ENCODE measurements at places on chromosomes 12 and 14. TPM values are rescaled to one million over a fixed set of nuclear protein-coding genes. Genes with fewer than 3 reads are reported as not detected.

DNA sequence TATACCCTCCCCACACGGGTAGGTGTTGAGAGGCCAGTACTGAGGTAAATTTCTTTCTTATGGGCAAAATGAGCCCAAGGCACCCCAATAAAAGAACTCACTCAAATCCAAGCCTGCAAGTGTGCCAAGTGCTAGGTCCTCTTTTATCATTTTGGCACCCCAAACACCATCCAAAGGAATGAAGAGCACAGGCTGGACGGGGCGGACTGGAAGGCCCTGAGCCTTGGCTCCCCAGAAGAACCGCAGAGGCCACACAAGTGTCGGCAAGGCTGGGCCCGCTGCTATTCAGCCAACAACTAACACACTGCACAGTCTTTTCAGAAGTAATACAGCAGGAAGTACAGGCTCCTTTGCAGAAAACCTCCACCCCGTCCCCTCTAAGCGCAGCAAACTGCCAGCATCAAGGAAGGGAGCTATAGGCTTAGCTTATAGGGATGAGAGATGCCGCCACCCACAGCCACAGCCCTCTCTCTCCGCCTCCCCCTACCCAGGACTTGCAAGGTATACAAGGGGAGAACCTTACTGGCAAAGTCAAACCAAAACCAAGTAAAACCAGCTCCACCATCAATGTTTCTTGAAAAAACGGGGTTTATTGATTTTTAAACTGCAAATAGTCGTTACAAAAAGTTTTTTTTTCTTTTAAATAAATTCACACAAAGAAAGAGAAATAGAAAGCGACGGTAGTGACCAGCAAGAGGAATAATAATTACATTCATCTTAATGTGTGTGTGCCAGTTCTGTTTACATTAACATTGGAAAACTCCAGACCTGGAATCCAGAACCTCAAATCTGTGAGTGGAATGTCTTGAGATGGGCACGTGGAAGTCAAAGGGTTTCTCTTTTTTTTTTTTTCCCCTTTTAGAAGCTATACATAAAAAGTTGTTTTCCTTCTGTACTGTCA is 5.5 kb downstream of the ZFP36L1 start:
- peak; percentile 62 for DNase-seq

DNA sequence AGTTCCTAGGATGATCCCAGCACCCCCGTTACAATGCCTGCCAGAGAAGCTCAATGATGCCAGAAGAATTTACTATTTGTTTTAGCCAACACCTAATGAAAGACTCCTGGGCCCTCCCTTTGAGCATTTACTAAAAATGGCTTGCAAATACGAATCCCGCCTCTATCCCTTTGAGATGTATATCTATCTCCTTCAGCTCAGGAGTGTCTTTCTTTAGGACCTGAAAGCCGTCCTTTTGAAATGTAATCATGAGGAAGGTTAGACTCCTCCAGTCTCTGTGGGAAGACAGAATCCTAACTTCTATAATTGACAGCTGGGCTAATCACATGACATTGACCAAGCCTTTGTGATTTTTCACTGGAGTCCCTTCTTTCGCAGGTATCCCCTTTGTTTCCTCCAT is 19.2 kb upstream of the DYNC1H1 start:
- DNase-seq, result no peak

DNA sequence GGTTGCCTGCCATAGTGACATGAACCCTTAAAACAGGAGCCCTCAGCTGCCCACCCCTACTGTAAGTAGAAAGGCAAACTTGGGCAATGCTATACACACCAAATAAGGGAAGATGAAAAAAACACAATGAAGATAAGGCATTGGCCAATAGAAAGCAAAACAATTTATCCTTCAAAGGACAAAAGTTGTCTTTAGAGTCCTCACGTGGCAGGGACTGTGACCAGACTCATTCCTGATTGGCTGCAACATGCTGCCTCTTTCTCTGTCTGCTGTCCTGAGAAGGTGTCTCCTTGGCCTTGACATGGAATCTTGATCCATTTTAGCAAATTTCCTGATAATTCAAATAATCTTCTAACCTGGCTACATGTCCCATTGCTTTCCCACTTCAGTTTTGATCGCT is 131.9 kb downstream of the GPR135 start:
- DNase-seq, result no peak

DNA sequence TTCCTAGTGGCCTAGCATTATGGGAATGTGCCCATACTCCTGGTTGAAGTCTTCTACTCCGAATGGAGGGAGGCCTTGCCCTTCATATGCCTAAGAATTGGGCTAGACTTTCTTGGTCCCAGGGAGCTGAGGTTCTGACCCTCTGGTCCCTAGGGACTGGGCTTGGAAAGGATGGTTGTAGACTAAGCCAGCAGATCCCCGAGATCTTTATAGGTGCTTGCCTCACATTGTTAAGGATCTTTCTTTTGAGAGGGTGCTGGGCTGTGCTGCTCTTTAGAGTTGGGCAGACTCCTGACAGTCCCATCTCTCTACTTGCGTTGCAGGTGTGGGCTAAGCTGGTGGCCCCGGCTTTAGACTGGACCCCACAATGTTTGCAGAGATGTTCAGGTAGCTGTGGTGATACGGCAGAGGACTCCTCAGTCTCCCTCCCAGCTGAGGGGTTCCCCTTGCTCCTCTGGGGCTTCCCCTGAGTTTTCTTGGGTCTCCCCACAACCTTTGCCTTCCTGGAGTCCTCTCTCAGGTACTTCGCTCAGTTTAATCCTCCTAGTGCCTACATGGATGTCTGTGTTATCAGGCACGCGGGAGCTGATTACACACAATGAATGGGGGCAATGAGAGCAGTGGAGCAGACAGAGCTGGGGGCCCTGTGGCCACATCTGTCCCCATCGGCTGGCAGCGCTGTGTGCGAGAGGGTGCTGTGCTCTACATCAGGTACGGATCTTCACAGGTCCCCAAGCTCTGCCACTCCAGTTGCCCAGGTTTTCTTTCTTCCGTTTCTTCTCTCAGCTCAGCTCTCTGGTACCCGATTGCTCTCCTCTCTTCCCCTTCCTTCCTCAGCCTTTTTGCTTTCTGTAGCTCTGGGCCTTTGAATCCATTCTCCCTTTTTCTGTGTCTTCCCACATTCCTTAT is 1.3 kb downstream of the MBD6 start:
- DNase-seq, result no peak

DNA sequence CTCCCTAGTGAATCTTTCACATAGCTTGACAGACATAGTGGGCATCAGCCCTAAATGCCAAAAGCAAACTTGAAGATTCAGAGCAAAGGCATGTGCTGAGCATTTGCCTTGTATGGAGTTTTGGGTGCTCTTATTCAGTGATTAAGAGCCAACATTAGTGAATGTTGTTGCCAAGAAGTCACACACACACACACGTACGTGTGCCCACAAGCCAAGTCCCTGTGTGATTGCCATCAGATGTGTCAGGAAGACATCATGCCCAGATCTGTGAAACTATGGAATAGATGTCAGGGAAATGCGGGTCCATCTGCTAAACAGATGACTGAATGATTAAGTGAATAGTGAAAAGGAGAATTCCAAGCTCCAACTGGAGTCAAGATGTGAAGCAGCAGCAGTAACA is 149.0 kb downstream of the AKAP6 start:
- DNase-seq, result no peak

GRCh38 chr12:53277981-53278380 is 9.9 kb downstream of the ESPL1 start:
- no peak for DNase-seq

GRCh38 chr14:58557242-58557641 is 80.5 kb upstream of the DACT1 start:
- DNase-seq, result no peak

MMP19 gene
- total RNA-seq, result 0.89 TPM

GRCh38 chr12:16520328-16520727 is 85.6 kb downstream of the LMO3 start:
- DNase-seq, result no peak

DNA sequence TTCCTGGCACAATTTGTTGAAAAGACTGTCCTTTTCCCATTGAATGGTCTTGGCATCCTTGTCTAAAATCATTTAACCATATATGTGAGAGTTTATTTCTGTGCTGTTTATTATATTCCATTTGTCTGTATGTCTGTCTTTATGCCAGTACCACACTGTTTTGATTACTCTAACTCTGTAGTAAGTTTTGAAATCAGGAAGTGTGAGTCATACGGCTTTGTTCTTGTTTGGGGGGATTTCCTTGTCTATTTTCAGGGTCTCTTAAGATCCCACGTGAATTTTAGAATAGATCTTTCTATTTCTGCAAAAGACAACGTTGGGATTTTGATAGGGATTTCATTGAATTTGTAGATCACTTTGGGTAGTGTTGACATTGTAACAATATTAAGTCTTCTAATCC is 88.5 kb downstream of the MYRFL start:
- no peak for DNase-seq

NCKAP5L gene
- total RNA-seq, result 10.3 TPM

DNA sequence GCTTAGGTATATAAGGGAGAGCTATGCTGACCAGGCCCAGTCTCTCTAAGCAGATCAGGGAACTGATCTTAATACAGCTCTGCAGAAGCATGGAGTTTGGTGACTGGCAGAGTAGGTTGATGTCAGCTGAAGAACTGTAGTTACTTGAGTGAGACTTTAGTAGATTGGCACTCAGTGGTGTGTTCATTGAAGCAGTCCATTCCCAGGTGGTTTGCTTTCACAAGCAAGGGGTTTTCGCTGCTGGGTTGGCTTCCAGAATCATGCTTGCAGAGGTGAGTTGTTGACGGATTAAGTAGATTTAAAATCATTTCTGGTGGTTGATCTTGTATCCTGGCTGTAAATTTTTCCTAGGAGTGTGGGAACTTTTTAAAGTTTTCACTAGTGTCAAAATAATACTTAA is 6.5 kb upstream of the DHRS7 start:
- no peak for DNase-seq

GRCh38 chr14:75648066-75648838 is 12.4 kb downstream of the ERG28 start:
- no peak for DNase-seq

MYF5 gene
- not detected for total RNA-seq

DNA sequence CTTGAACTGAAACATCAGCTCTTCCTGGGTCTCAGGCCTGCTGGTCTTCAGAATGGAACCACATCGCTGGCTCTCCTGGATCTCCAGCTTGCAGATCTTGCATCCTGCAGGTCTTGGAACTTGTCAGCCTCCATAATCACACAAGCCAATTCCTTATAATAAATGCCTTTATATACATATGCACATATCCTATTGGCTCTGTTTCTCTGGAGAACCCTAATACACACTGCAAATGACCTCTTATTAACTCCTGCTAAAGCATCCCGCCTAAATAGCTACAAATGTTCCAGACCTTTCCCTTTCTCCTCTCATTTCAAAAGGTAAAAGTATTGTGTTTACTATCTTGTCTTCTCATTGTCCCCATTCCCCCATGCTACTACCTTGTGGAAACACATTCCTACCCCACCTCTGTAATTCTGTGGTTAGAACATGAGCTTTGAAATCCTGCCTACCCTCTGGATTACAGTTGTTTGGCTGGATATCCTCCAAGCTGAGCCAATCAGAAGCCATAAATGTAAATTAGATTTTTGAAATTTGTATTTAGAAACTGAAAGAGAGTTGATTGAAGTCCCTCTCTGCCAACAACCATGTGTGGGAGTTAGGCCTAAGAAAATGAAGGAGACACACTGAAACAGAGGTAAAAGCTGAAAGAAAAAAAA is 58.1 kb downstream of the ANKS1B start:
- DNase-seq, result no peak

GDF3 gene
- total RNA-seq, result not detected

DNA sequence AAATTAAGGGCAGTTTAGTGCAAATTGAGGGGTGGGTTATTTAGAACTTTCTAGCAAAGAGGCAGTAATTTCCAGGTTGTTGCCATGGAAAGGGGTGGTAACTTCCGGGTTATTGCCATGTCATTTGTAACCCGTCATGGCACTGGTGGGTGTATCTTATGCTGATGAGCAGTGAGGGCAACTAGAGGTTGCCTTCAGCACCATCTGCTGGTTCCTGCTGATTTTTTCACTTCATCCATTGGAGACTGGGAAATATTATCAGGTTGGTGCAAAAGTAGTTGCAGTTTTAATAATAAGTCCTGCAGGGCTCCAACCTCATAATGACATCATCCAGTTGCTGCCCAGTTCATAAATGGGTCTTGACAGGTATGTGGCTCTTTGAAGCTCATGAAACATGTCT is 24.4 kb upstream of the SERPINA4 start:
- no peak for DNase-seq

DNA sequence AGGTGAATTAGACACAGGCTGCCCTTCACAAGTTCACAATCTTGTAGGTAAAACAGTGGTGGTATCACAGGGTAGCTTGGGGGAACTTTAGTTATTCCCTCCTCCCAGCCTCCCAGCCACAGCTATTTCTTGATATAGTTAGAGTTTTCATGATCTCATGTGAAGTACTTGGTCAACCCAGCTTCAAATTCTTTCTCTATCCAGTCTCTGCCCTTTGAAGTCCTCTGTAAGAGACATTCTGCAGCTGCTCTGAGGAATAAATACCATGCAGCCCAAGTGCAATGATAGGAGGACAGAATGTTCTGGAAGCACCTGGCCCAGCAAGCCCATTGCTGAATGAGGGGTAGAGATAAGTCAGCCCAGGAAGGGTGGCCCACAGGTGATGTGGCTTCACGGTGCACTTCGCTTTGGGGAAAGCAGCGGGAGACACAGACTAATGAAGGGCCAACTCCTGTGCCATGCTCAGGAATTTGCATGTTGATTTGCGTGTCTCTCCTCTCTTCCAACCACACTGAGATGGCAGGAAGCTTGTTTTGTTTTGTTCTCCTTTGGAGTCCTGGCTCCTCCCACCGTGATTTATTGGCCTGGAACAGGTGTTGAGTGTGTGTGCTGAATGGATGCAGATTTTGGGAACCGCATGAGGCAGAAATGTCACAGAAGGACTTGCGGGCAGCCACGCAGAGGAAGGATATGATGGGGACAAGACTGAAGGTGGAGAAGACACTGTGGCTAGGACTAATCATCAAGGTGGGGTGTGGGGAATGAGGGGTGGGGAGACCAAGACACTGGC is 8.0 kb upstream of the TXNRD1 start:
- no peak for DNase-seq

SH2B3 gene
- 40.7 TPM for total RNA-seq

DNA sequence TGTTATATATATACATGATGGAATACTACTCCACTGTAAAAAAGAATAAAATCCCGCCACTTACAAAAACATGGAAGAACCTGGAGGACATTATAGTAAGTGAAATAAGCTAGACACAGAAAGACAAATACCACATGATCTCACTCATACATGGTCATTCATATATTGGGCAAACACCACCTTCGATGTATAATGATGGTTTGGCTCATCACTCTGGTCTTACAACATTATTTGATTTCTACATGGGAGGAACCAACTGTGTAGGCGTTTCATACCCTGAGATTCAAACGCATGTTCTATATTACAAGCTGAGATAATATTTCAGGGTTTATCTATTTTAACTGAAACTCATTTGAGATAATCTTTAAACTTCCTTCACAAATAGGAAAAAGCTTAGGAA is 48.3 kb downstream of the ABCD2 start:
- DNase-seq, result no peak

KIF26A gene
- 0.26 TPM for total RNA-seq

RPS6KL1 gene
- total RNA-seq, result 3.9 TPM

DNA sequence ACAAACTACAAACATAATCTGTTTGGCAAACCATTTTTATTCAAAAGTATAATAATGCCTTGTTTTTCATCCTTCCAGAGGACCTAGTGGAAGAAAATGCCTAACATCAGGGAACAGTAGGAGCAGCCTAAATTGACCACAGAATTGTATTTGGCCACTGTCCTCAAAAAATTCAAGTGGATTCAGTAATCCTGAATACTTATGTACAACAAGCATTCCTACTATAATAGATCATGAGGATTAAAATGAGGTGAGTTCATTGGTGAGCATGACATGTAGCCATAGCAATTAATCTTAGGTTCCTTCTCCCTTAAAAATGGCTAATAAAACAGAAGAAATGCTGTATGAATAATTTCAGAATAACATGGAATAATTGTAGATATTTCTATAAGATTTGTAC is 209.3 kb downstream of the DAD1 start:
- DNase-seq, result no peak

Data from activated naive CD8-positive, alpha-beta T cell treated with anti-CD3 and anti-CD28 coated beads, Interleukin-2, amount 10 ng/mL, durations not matched to agents 7 days and 5 days (primary cell).